ENCODE measurements at places on chromosomes 2 and 18. TPM values are rescaled to one million over a fixed set of nuclear protein-coding genes. Genes with fewer than 3 reads are reported as not detected.

DNA sequence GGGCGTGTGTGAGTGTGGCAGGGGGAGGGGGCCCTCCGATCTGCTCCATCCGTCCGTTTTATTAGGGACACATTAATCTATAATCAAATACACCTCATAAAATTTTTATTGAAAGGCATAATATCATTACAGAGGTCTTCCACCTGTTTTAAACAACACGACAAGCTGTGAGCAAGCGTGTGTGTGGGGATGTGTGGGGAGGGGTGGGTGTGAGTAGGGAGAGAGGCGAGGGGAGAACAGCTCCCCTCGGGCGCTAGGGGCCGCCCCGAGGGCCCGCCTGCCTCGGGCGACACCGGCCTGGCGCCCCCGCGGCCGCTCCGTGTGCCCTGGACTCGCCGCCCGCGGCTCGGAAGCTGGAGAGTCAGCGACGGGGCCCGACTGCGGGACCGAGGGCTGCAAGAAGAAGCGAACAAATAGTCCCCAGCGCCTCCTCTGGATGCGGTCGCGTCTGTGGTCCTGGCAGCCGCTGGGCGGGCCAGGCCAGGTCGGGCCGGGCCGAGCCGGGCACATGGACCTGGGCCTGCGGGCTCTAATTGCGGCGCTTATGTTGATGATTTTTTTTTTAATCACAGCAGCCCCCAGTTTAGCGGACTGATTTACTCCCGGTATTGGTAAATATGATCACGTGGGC lies 352 bp upstream of the HOXD9 start:
- H3K4me3 ChIP-seq = no peak overlapping the region
- H3K27ac ChIP-seq = no peak overlapping the region
- H3K27me3 ChIP-seq = peaks cover 92% of the 10 kb centered on the region
- no peaks in the 10 kb centered on the region for H3K36me3 ChIP-seq
- H3K4me1 ChIP-seq = no peaks in the 10 kb centered on the region

DNA sequence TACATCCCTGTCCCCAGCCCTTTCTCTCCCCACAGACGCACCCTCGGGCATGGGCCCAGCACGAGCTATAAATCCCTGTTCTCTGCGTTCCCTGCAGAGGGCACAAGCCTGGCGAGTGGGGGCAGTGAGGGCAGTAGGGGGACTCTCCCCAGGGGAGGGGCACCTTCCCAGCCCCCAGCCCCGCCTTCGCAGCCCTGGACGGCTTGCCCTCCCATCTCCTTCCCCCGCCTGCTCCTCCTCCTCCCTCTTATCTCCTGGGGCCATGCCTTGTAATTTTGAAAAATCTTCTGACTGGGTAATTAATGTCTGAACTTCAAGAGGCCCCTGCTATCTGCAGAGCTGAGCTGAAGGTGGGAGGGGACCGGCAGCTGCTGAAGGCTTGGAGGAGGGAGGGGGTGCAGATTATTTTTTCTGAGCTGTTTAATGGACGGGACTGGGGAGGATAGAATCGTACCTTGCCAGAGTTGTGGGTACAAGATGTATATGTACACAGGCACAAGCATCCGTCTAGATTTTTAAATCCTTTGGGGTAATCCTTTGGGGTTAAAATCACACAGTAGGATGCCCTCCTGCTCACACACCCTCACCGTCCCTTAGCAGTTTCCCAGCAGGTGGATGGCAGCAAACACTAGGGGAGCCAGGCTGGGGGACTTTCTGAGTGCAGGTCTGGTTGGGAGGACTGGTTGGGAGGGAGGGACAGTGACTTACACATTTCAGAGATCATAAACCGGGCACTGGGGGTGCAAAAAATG lies 121.9 kb downstream of the SMAD7 start:
- H3K4me3 ChIP-seq = no peak overlapping the region
- H3K4me1 ChIP-seq = peaks cover 32% of the 10 kb centered on the region
- no peaks in the 10 kb centered on the region for H3K27me3 ChIP-seq
- no peak overlapping the region for H3K27ac ChIP-seq
- H3K36me3 ChIP-seq = no peaks in the 10 kb centered on the region

- no peaks in the 10 kb centered on the region for H3K4me1 ChIP-seq
- H3K27me3 ChIP-seq = no peaks in the 10 kb centered on the region
- no peaks in the 10 kb centered on the region for H3K36me3 ChIP-seq
- H3K27ac ChIP-seq = no peak overlapping the region
- no peak overlapping the region for H3K4me3 ChIP-seq
These were observed 103.6 kb upstream of the RMP24 start for GRCh38 chr18:35868915-35869314.

DNA sequence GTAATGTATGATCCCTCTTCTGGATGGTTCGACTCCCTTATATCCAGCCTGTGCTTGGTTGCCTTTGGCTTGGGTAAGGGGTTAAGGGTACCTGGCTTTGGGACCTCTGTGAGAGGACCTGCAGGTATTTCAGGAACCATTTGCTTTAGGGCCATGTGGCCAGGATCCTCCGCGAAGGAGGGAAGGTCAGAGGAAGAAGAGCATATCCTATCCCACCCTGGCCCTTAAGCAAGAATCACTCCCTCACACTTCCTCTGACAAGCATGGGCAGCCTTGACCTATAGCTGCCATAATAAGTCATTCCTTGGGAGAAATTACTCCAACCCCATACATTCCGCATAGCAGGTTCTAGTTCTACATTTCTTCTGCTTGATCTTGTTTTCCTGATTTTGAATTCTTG lies 59.1 kb upstream of the TXNDC2 start:
- H3K4me3 ChIP-seq = no peak overlapping the region
- H3K36me3 ChIP-seq = no peaks in the 10 kb centered on the region
- H3K27me3 ChIP-seq = no peaks in the 10 kb centered on the region
- DNase-seq = no peak
- H3K27ac ChIP-seq = no peak overlapping the region

DNA sequence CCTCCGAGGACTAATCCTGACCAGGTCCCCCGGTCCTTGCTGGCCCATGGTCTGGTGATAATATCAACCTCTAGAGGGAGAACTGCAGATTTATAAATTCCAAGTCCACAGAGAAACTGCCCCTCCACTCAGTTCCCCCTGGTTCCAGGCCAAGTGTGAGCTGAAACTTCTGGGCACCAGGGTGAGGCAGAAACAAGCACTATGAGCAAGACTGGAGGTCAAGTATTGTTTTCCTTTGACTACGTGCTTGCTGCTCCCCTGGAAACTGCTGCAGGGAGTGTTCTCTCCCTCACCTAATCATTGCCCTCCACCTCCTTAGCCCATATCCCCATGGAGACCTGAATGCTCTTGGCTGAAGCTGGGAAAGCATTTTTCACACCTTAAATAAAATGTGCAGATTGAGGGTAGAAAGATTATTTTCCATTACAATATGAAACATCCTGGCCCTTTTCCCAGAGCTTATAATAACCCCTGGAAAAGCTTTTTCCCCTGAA lies 135.2 kb downstream of the RDH14 start:
- no peak overlapping the region for H3K4me3 ChIP-seq
- no peaks in the 10 kb centered on the region for H3K36me3 ChIP-seq
- no peak for DNase-seq

- H3K4me1 ChIP-seq = no peaks in the 10 kb centered on the region
- no peaks in the 10 kb centered on the region for H3K27me3 ChIP-seq
- H3K36me3 ChIP-seq = no peaks in the 10 kb centered on the region
- no peak for DNase-seq
These were observed 35.3 kb downstream of the MMADHC start for GRCh38 chr2:149552226-149552625.

DNA sequence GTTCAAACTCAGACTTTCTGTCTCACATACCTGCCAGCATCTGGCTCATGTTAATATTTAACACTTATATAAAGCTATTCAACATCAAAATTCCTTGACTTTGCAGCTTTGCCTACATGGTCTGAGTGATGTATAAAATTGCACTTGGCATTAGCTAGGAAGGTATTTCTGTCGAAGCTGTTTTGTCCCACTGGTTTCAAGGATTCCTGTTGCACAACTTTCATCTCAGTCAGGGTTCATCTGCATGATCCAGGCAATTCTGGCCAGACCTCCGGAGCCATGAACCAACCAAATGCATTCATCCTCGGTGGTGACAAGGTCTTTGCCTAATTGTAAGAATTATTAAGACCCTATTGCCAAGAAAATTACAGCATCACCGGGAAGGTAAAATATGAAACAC lies 185.4 kb downstream of the ZEB2 start:
- no peak overlapping the region for H3K4me3 ChIP-seq
- H3K27ac ChIP-seq = no peak overlapping the region
- DNase-seq = no peak
- H3K4me1 ChIP-seq = peaks cover 17% of the 10 kb centered on the region
- no peaks in the 10 kb centered on the region for H3K27me3 ChIP-seq

DNA sequence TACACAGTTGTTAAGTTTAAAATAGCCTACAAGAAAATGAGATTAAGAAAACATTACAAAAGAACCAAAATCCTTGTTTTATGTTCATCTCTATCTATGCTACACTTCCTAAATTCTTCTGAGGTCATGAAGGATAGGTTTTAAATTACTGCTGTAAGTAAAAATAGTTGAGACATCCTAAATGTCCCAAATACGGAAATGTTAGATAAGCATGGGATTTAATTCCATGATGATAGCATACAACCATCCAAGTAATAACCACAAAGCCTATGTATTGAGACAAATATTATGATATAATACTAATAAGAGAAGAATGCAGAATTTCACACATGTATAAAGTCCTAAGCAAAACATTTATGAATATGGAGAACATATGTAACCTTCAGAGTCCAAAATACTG lies 34.1 kb downstream of the PIEZO2 start:
- no peak overlapping the region for H3K27ac ChIP-seq
- no peak overlapping the region for H3K4me3 ChIP-seq
- no peaks in the 10 kb centered on the region for H3K4me1 ChIP-seq
- DNase-seq = no peak

- H3K36me3 ChIP-seq = no peaks in the 10 kb centered on the region
- no peak overlapping the region for H3K27ac ChIP-seq
These were observed 12.0 kb upstream of the IMPACT start for GRCh38 chr18:24414349-24415003.

GRCh38 chr2:98233941-98234340 lies 112.3 kb upstream of the CNGA3 start:
- no peaks in the 10 kb centered on the region for H3K27me3 ChIP-seq
- H3K36me3 ChIP-seq = no peaks in the 10 kb centered on the region
- no peak for DNase-seq
- H3K4me3 ChIP-seq = no peak overlapping the region

DNA sequence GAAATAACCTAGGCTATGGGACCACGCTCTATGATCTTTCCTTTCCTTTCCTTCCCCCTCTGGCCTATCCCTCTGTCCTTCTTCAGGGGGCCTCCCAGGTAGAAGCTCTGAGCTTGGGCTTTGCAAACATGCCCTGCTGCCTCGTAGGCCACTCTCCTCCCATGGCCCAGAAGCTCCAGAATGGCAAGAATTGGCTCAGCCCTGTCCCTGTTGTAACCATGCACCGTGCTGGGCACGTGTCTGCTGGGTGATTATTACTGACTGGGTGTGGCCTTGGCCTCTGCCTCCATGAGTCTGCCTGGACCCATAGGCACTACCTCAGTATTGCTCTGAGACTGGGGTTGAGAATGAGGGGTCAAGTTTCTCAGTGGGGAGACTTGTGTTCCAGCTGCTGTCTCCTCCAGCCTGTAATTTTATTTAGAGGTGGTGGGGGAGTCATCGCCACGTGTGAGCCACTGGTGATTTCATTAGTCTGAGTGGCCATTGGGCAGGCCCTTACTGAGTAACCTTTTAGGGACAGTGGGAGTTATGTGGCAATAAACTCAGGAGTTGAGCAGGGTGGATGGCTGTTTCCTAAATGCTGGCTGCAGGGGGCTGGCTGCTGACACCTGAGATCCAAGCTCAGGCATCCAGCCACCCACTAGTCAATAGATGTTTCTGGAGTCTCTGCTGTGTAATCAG lies 157.9 kb downstream of the CLIP4 start:
- H3K36me3 ChIP-seq = no peaks in the 10 kb centered on the region
- peaks cover 5% of the 10 kb centered on the region for H3K27me3 ChIP-seq
- H3K4me1 ChIP-seq = no peaks in the 10 kb centered on the region
- no peak overlapping the region for H3K4me3 ChIP-seq
- H3K27ac ChIP-seq = no peak overlapping the region
- DNase-seq = no peak

GRCh38 chr18:47912794-47913585 lies 17.5 kb downstream of the SMAD2 start:
- no peak overlapping the region for H3K4me3 ChIP-seq
- no peak overlapping the region for H3K27ac ChIP-seq
- H3K4me1 ChIP-seq = peaks cover 60% of the 10 kb centered on the region
- no peaks in the 10 kb centered on the region for H3K27me3 ChIP-seq
- H3K36me3 ChIP-seq = no peaks in the 10 kb centered on the region

GRCh38 chr2:37389989-37390765 lies 45.7 kb downstream of the QPCT start:
- H3K27me3 ChIP-seq = no peaks in the 10 kb centered on the region
- H3K4me1 ChIP-seq = peaks cover 25% of the 10 kb centered on the region
- peak overlapping the region; percentile 41 for H3K4me3 ChIP-seq
- peak; percentile 20 for DNase-seq
- H3K27ac ChIP-seq = no peak overlapping the region

- H3K36me3 ChIP-seq = no peaks in the 10 kb centered on the region
- no peak overlapping the region for H3K4me3 ChIP-seq
- no peak overlapping the region for H3K27ac ChIP-seq
- no peak for DNase-seq
These were observed 31.2 kb downstream of the LHCGR start for GRCh38 chr2:48724278-48724677.

DNA sequence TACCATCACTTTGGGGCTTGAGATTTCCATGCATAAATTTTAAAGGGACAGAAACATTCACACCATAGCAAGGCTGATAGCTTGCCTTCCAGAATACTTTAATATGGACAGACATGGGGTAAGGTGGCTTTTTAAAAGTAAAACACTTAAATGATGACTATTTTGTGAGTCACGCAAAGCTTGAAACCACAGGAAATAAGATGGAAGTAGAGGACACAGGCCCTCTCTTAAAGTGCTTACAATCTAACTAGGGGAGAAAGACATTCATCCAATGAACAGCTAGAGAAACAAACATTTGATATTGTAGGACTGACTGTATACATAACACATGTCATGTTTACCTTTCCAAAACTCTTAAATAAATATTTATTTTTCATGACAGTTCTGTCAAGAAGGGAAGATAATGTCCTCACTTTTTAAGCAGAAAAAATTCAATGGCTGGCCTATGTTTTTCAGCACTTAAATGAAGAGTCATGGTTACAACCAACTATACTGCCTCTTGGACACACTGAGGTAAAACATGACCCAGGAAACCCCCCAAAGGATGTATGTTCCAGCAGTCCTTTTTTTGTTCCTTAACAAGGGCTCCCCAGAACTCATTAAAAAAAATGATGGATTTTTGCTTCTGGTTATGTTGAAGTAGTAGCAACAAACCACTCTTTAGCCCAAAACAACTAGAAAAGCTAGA lies 120.0 kb upstream of the RBMS1 start:
- H3K4me3 ChIP-seq = no peak overlapping the region
- no peak overlapping the region for H3K27ac ChIP-seq
- H3K27me3 ChIP-seq = no peaks in the 10 kb centered on the region
- peaks cover 11% of the 10 kb centered on the region for H3K4me1 ChIP-seq
- no peak for DNase-seq

GRCh38 chr2:187580462-187581124 lies 26.4 kb upstream of the TFPI start:
- no peaks in the 10 kb centered on the region for H3K4me1 ChIP-seq
- H3K4me3 ChIP-seq = no peak overlapping the region
- H3K36me3 ChIP-seq = no peaks in the 10 kb centered on the region
- H3K27ac ChIP-seq = no peak overlapping the region
- DNase-seq = no peak
- H3K27me3 ChIP-seq = no peaks in the 10 kb centered on the region

The CXCR4 gene
- total RNA-seq = 102 TPM

The ARHGEF33 gene
- total RNA-seq = 0.39 TPM

The ZNF2 gene
- total RNA-seq = 5.7 TPM

The VWA3B gene
- not detected for total RNA-seq

The KCNE4 gene
- not detected for total RNA-seq

The PROKR1 gene
- 0.09 TPM for total RNA-seq

The GREB1 gene
- total RNA-seq = 0.55 TPM
